ENCODE measurements at places on chromosomes 1 and 21.

DNA sequence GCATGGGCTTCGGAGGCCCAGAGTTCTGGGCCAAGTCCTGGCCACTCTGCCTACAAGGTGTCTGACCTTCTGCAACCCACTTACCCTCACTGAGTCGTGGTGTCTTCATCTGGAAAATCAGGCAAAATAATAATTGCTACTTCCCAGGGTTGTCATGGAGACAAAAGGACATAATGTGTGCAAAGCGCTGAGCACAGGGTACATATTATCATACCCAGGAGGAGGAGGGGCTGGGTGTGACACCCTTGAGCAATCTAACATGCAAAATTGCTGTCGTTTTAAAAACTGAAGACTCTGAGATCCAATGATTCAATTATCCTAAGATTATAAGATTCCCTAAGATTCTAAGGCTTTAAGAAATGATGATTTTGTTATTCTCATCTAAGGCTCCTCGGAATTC is 459.5 kb downstream of the PTPRU start:
- peak; percentile 54 for DNase-seq

GRCh38 chr1:228830954-228831481 is 95.7 kb downstream of the RHOU start:
- DNase-seq = no peak

DNA sequence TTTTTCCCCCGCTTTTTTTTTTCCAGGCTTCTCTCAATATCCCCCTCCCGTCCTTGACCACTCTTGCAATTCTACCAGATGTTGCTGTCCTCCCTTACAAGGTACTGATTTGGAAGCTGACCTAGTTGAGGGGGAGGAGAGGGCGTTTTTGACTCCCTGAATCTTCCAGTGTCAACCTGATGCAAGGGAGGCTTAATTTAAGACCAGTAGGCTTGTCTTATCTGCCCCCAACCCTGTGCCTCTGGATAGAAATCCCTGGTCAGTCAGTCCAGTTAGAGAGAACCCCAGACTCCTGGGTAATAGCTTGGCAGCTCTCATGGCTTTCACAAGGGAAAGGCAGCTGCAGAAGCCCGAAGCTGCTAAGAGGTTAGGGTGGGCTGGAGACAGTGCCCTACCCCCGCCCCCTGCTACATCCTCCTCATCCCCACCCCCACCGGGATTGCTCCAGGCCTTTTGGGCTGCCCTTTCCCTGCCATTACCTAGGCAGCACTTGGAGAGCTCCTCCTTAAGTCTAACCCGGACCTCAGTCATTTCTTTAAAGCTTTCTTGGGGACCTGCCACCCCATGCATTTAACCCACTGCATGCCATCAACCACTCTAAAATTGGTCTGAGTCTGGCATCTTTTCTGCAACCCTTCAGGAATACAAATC is 3.6 kb downstream of the ACKR1 start:
- DNase-seq = no peak

- no peak for DNase-seq
Observed at GRCh38 chr1:27562534-27563340, 41.2 kb downstream of the AHDC1 start.

DNA sequence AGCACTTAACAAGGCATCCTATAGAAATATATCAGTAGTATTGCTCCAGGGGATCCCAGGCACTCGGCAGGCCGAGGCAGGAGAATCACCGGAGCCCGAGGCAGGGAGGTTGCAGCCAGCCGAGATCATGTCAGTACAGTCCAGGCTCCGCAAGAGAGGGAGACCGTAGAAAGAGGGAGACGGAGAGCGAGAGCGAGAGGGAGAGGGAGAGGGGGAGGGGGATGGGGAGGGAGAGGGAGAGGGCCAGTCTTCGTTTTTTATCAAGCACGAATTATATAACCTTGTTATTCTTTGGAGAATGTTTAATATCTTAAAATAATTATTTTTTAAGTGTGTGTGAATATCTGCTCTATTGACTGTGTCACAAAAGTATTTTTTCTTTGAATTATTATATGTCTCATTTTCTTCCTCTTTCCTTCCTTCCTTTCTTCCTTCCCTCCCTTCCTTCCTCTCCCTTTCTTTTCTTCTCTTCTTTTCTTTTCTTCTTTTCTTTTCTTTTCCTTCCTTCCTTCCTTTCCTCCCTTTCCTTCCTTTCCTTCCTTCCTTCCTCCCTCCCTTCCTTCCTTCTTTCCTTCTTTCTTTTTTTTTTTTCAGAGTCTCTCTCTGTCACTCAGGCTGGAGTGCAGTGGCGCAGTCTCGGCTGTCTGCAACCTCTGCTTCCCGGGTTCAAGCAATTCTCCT is 233.7 kb downstream of the SRGAP2C start:
- no peak for DNase-seq

DNA sequence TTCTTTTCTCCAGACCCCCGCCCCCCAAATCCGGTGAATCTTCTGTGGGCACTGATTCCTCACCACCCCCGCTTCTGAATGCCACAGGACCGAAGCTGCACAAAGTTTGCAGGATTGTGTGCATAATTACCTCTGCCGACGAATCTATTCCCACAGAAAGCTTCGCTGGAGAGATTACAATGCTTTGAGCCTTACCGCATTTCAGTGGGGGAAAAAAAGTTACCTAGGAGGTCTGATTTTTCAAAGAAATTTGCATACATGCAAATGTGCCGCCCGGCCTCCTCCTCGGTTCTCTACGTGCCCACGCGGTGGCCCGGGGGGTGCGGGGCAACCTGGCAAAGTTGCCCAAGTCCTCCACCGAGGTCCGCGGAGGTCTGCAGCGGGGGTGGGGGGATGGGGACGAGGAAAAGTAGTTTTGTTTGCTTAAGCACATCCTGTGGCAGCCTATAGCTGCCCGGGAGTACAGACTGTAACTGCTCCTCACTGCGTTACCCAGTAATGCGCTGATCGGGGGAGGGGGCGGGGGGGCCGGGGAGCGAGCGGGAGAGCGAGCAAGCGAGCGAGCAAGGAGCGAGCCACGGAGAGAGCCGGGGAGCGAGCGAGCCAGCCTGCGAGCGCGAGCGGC is 563 bp upstream of the NFIA start:
- DNase-seq = peak; percentile 51

GRCh38 chr21:41928621-41929220 is 25.1 kb downstream of the C2CD2 start:
- DNase-seq = no peak

DNA sequence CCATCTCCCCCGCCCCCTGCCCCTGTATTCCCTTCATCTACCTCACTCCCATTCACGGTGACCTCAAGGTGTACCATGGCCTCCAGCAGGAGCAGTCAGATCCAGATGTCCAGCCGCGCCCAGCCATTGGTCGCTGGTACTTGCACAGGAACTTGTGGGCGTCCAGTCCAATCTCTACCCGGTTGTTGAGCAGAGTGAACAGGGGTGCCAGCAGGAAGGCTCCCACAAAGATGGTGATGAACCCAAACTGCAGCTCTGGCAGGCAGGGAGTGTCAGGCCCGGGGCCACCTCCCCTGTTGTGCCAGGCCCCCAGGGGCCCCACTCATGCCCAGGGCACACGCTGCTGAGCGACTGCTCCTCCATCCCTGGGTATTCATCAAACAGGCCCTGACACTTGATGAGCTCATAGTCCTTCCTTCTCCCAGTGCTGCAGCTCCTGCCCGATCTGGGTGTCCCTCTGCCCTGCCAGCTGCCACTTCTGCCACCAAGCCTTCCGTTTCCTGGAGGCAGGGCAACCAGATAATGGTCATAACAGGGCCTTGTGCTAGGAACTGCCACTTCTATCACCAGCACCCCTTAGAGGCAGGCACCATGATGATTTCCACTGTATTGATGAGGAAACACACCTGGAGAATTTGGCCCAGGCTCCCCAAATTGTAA is 5.7 kb upstream of the ARHGEF19 start:
- DNase-seq = no peak

DNA sequence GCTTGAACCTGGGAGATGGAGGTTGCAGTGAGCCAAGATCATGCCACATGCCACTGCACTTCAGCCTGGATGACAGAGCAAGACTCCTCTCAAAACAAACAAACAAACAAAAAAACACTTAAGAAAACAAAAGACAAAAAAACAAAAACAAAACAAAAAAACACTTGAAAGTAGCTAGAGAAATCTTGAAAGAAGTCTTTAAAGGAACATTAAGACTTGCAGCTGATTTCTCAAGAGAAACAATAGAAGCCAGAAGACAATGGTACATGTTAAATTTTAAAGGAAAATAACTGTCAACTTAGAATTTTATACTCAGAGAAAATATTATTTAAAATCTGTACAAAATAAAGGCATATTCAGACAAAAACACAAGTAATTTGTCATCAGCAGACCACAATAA is 71.3 kb downstream of the HLX start:
- no peak for DNase-seq

- DNase-seq = no peak
Observed at GRCh38 chr1:23357138-23357908, 12.3 kb downstream of the ZNF436 start.

DNA sequence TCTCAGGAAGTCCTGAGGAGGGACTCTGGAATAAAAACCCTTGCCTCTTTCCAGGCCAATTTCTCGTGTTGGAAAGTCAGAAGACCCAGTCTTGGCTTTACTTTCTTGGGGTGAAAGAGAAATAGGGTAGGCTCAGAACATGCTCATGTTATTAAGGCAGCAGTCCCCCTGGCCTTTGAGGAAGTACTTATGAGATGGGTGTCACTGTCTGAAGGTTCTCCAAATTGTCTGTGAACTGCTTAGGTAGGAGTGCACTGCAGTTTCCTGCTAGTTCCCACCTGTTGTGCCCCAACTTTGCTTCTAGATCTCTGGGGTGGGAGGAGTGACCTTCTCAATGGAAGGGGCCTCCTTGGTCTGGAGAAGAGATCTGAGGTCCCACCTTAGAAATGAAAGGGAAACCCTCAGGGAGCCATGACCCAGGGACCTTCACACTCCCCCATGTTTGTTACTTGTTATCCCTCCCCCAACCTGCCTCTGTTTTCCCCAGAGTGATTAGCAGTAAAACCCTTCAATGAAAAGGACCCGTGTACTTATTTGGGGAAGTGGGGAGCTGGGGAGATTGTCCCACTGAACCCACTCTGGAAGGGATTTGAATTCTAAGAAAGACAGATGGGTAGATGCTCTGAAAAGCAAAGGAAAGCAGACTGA is 5.7 kb downstream of the ZNF691 start:
- no peak for DNase-seq

- no peak for DNase-seq
Observed at GRCh38 chr1:208584167-208584755, 340.1 kb upstream of the PLXNA2 start.

GRCh38 chr1:208410409-208410808 is 166.2 kb upstream of the PLXNA2 start:
- DNase-seq = no peak

DNA sequence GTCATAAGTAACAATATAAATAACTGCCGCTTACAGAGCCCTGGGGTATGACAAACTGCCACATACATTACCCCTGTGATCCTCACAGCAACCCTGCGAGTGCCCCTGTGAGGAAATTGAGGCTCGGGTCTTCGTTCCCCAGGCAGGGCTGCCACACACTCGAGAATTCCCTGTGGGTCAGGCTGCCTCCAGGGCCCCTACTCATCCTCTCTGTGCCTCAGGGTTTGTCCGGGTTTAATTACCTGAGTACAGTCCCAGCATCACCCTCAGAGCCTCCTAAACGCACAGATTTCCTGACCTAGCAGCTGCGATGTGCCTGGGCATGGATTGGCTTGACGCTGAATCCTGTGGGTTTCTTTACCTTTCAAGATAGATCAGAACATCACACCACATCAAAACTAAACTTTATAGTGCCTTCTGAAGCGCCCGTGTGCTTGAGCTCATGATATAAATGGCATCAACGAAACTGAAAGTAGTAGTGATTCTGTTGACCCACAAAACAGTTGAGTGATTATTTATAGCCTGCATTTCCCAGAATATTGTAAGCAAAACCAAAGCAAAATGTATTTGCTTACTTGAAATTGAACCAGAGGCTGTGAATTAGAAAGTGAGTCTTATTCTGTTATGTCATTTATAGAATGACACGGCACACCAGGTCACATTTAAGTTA is 14.0 kb downstream of the SLC37A1 start:
- no peak for DNase-seq

GRCh38 chr1:83967336-83967735 is 31.6 kb downstream of the TTLL7 start:
- DNase-seq = no peak

DNA sequence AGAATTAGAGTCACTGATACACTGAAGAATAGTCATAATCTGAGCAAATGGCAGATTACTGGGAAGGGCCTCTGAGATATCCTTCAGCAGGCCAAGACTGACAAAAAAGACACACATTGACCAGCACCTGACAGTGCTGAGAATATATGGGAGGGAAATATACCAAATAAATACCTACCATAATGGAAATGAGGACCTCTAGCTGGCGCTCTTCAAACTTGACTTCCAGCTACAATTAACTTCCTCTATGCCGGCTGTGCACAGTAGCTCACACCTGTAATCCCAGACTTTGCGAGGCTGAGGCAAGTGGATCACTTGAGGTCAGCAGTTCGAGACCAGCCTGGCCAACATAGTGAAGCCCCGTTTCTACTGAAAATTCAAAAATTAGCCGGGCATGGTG is 69.5 kb downstream of the NPHS2 start:
- no peak for DNase-seq

GRCh38 chr1:23417570-23417969 is 7.0 kb downstream of the TCEA3 start:
- DNase-seq = no peak
